ENCODE measurements at places on chromosomes 12 and 14.
A peak's percentile ranks its signal among the peaks of the same experiment; 100 is the strongest.

GRCh38 chr14:92471919-92472318 lies 41.7 kb upstream of the RIN3 start:
- no peaks in the 10 kb centered on the region for H3K27me3 ChIP-seq
- peaks cover 27% of the 10 kb centered on the region for H3K4me1 ChIP-seq
- no peak for DNase-seq
- no peaks in the 10 kb centered on the region for H3K36me3 ChIP-seq
- no peak overlapping the region for H3K27ac ChIP-seq
- H3K4me3 ChIP-seq = no peak overlapping the region

GRCh38 chr12:5988088-5988487 lies 43.0 kb upstream of the ANO2 start:
- no peak overlapping the region for H3K27ac ChIP-seq
- H3K4me1 ChIP-seq = peaks cover 6% of the 10 kb centered on the region
- H3K4me3 ChIP-seq = no peak overlapping the region
- DNase-seq = no peak
- H3K27me3 ChIP-seq = no peaks in the 10 kb centered on the region

- peak within 1 kb of the TSS; percentile 25 for H3K27ac ChIP-seq
- H3K36me3 ChIP-seq = peaks cover 35% of the 10 kb centered on the region
- peaks cover 53% of the 10 kb centered on the region for H3K27me3 ChIP-seq
- H3K4me1 ChIP-seq = peaks cover 59% of the 10 kb centered on the region
- peak; percentile 43 for DNase-seq
Measured at GRCh38 chr12:49094160-49094974, at the start of gene DHH. TSS of gene DHH (minus strand) at chr12:49094801. CDS start at chr12:49094512, 289 bp downstream.

DNA sequence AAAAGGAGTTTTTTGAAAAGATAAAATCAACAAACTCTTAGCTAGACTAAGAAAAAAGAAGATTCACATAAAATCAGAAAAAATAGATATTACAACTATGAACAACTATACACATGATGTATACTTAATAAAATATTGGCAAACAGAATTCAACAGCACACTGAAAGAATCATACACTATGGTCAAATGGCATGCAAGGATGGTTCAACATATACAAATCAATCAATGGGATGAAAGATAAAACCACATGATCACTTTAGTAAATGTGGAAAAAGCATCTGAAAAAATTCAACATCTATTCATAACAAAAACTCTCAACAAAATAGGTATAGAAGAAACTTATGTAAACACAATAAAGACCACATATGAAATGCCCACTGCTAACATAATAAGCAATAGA lies 84.5 kb upstream of the BBS10 start:
- H3K27me3 ChIP-seq = no peaks in the 10 kb centered on the region
- H3K36me3 ChIP-seq = no peaks in the 10 kb centered on the region
- H3K4me3 ChIP-seq = no peak overlapping the region
- peaks cover 5% of the 10 kb centered on the region for H3K4me1 ChIP-seq
- H3K27ac ChIP-seq = no peak overlapping the region

GRCh38 chr14:94844593-94845152 lies 74.8 kb upstream of the GSC start:
- DNase-seq = no peak
- H3K4me1 ChIP-seq = no peaks in the 10 kb centered on the region
- no peak overlapping the region for H3K4me3 ChIP-seq
- peaks cover 11% of the 10 kb centered on the region for H3K27me3 ChIP-seq
- H3K36me3 ChIP-seq = no peaks in the 10 kb centered on the region
- H3K27ac ChIP-seq = no peak overlapping the region

DNA sequence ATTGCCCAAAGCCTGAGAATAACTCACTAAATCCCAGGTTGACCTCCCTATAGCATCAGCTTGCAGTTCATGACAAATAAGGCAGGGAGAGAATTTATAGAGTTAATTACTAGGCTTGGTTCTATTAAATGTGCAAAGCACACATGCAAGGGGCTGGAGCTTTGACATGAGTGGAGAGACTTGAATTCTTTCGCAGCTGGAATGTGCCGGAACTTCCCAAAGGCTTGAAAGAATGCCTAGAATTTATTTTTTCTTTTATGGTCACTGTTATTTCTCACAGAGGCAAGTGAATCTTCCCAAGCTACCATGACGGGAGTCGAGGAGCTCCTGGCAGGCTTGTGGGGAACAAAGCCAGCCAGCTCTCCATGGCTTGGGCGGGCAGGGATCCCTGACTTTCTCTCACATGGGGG lies 95.5 kb upstream of the USP44 start:
- H3K36me3 ChIP-seq = no peaks in the 10 kb centered on the region
- peaks cover 48% of the 10 kb centered on the region for H3K4me1 ChIP-seq
- H3K4me3 ChIP-seq = peak overlapping the region; percentile 24

- no peak for DNase-seq
- no peaks in the 10 kb centered on the region for H3K27me3 ChIP-seq
- no peak overlapping the region for H3K4me3 ChIP-seq
- H3K27ac ChIP-seq = no peak overlapping the region
- H3K36me3 ChIP-seq = peaks cover 50% of the 10 kb centered on the region
- H3K4me1 ChIP-seq = peaks cover 8% of the 10 kb centered on the region
Measured at GRCh38 chr12:42442311-42442759, 116.4 kb downstream of the PPHLN1 start.

DNA sequence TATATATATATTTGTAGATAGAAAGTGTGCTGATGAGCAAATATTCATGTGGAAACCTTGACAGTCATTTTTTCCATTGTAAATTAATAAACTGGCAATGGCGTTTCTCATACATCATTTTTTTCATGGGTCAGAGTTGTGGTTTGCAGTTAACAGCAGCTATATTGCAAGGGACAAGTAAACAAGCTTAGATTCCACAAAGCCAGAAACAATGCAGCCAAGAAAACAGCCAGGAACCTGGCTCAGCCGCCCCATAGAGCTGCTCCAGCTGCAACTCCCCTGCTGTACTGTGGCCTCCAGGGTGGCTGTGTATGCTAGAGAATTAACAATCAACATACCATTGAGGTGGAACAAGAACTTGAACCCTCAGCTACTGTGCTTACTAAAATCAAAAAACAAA lies 298.2 kb downstream of the TMEM132D start:
- H3K4me3 ChIP-seq = no peak overlapping the region
- no peak for DNase-seq
- no peak overlapping the region for H3K27ac ChIP-seq
- H3K27me3 ChIP-seq = peaks cover 7% of the 10 kb centered on the region
- H3K36me3 ChIP-seq = no peaks in the 10 kb centered on the region

DNA sequence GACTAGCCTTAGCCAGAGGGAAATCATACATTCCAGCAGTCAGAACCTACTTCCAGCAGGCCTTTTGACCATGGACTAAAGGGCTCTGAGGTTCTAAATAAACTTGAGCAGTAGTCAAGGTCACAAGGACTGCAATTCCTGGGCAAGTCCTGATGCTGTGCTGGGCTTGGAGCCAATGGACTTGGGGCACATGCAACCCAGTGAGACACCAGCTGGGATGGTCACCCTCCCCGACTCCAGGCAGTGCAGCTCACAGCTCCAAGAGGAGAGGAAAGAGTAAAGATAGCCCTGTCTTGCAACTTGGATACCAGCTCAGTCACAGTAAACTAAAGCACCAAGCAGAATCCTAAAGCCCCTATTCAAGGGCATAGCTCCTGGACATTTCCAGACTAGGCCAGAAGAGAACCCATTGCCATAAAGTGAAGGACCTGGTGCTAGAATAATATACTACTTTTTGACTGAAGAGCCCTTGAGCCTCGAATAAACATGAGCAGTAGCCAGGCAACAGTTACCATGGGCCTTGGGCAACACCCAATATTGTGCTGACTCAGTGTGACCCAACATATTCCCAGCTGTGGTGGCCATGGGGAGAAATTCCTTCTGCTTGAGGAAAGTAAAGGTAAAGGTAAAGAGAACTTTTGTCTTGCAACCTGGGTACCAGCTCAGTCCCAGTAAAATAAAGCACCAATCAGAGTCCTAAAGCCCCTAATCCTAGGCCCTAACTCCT lies 226.2 kb upstream of the CLEC14A start:
- no peaks in the 10 kb centered on the region for H3K4me1 ChIP-seq
- no peak for DNase-seq
- H3K27me3 ChIP-seq = no peaks in the 10 kb centered on the region
- no peak overlapping the region for H3K4me3 ChIP-seq
- no peaks in the 10 kb centered on the region for H3K36me3 ChIP-seq
